ENCODE measurements at places on chromosomes 7 and 10.

DNA sequence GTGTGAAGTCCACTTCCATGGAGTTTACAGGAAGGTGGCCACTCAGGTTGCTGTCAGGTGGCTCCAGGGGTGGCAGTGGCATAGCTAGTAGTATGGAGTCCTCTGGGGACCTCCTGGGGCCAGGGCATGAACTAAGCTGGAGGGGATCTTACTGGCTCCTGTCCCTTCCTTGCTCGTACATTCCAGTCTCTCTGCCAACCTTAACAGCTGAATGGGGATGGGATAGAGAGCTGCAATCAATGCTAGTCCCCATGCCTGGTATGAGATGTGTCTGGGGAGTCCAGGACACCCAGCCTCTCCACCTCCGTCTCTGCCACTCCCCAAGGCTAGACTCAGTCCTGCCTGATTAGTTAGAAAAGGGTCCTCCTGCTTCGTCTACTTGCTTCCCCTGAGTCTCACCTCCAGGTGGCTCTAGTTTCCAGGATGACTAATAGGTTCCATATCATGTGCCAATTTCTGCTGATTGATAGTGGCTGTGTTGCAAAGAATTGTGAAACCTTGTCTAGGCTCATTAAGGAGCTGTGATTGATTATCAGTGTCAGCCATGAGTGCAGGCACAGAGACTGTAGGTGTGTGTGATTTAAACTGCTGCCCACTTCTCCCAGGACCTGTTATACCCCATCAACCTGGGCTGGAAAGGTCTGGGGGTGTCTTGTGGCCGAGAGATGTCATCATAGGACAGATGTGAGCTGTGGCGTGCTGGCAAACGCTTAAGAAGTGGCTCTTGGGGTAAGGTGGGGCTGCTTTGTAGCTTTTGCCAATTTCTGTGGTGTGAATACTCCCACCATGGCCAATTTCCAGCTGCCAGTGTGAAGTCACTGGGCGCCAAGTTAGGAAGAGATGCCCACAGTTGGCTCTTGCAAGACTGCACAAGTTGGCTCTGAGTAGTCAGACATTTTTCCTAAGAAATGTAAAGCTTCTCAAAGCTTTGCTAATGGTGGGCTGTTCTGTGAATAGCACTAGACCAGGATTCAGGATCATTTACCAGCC, 59.8 kb downstream of the COL13A1 start:
- no peak for DNase-seq

GRCh38 chr10:103455235-103455634, 3.1 kb upstream of the CALHM2 start:
- DNase-seq = no peak

- DNase-seq = no peak
These were observed 323.8 kb downstream of the EXOC4 start for GRCh38 chr7:133576612-133577168.

DNA sequence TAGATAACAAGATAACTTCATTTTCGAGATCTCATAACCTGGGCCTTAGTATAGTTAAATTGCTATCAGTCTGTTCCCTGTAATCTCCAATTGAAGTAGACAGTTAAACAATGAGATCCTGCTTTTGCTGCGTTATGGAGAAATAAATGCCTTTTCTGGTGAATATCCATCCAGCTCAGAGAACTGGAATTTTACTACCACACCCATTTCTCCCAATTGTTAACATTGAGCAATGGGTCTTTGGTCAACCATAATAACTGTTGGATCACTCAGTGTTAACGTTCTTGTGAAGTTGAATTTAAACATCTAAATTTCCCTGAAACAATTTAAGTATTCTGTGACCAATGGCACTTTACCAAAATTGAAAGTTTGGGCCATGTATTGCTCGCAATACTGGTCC, 3.0 kb downstream of the CALU start:
- no peak for DNase-seq

GRCh38 chr10:119189811-119190282, 11.2 kb upstream of the PRDX3 start:
- no peak for DNase-seq

DNA sequence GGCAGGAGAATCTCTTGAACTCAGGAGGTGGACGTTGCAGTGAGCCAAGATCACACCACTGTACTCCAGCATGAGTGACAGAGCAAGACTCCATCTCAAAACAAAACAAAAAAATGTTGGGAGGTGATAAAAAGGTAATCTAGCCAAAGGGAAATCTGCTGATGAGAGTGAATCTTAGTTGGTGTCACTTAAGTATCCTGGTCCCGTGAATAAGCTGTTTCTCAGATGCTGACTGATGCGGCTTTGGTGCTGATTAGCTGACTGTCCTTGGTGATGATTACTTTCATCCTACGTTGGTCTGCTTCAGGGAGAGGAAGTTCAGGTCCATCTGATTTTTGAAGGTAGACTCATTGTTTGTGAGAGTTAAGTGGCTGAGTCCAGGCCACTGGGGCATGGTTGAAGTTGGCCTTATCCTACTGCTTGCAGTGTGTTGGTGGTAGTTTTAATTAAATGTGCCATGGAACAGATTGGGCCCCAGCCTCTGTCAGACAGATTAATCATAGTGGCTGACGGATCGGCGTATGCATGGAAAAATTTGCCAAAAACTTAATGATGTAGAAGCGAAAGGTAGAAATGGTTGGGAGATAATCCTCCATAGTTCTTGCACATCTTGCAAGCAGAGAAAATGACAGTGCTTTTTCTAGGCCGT, 17.4 kb upstream of the TMEM236 start:
- no peak for DNase-seq

DNA sequence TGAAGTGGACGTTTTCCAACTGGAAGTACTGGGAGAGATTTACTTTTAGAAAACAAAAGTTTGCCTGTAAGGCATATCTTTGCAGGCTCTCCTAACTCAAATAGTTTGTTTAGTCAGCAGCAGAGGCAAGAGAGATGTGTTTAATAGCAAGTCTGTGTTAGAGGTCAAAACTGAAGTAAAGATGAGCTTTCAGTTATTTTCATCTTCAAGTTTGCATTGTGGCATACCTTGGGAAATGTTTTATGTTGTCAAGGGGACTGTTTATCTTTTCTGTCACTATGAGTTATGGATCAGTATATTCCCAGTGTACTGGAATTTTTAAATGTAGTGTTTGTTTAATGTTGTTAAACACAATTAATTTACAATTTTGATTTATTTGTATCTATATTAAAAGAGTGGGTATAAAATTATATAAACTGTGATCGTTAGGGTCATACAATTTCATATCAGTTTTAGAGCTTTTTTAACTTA, 169.7 kb upstream of the PPP1R3A start:
- no peak for DNase-seq

- DNase-seq = no peak
These were observed 12.5 kb downstream of the ADRA2A start for GRCh38 chr10:111089293-111089692.

- no peak for DNase-seq
These were observed 6.3 kb downstream of the CALN1 start for GRCh38 chr7:72405871-72406270.

DNA sequence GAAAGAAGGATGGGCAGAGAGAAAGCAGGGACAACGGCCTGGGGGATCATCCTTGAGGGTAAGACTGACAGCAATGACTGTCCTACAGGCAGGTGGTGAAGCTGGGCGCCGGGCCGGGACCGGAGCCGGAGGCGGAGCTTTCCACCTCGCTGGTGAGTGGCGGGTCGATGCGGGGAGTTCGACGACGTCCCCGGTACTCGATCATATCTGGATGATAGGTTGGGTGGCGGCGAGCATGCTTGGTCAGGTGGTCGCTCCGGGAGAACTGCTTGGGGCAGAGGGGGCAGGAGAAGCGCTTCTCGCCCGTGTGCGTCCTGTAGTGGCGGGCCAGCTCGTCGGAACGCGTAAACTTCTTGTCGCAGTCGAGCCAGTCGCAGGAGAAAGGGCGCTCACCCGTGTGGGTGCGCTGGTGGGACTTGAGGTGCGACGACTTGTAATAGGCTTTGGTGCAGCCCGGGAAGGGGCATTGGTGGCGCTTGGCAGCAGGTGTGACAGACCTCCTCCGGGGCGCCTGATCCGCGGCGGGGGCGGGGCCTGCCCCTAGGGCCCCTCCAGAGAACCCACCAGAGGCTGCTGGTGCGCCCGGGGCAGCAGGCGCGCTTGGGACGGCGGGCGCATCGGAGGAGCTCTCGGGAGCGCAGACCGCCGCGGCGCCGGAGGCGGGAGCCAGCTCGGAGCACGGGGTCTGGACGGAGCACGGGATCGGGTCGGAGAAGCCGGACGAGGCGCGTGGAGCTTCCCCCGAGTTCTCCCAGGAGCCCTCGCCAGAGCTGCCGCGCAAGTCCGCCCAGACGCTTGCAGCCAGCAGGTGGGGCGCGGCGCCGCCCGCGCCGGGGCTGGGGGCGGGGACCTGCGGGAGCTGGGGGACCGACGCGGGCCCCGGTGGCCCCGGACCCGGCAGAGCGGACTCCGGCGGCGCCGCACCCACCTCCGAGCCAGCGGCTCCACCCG, 752 bp downstream of the KLF14 start:
- peak; percentile 5 for DNase-seq

DNA sequence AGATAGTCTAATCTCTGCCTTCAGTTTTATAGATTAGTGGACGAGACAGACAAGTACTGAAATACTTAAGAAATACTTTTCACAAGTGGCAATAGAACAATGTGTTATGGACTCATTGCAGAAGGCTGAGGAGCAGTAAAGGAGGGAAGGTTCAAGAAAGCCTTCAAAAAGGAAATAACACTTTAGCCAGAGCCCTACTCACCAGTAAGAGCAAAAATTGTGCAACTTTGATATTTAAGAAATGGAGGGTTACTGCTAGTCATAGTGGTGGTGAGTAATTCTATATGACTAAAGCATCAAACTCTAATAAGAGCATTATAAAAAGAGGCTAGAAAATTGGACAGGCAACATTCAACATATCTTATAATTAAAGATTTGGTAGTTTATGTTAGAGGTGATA, 28.8 kb downstream of the PTPN12 start:
- DNase-seq = no peak

GRCh38 chr7:141228482-141228881, 154.6 kb downstream of the TMEM178B start:
- DNase-seq = no peak

- no peak for DNase-seq
These were observed 69.0 kb downstream of the CREB5 start for GRCh38 chr7:28481091-28481926.

DNA sequence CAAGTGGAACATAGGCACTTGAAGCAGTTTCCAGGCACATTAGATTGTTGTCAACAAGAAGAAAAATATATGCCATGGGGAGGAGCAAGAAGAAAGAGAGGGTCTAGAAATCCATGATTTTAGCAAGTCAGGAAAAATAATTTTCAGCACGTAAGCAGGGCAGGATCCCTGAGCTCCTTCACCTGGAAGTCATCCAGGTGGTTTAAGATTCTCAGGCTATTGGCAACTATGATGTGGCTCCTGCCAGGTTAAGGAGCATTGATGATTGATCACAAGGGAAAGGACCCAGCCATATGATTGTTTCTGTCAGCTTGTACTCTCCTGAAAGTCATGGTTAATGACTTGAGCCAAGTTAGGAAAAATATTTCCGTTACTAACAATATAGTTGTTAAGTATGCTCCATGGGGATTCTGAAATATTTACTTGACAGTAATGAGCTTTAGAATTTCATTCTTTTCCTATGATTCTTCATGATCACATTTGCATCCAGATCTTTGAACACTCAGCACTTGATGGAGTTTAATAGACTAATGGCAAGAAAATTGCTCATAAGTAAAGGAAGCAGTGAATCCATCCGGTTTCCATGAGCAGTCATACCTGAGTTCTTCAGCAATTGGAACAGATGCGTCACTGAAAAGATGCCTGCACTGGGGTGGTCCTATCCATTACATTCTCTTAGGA, 209.1 kb downstream of the BICC1 start:
- no peak for DNase-seq

DNA sequence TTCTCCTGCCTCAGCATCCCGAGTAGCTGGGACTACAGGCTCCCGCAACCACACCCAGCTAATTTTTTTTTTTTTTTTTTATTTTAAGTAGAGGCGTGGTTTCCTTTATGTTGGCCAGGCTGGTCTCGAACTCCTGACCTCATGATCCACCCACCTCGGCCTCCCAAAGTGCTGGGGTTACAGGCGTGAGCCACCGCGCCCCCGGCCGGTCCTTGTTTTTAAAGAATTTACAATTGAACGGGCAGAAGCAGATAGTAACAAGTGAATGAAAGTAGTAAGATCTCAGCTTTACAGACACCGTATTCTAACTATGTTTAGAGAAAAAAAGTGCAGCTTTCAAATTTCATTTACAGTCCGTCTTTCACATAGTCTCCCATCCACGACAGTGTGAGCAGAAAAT, 112.5 kb upstream of the VWC2 start:
- no peak for DNase-seq

DNA sequence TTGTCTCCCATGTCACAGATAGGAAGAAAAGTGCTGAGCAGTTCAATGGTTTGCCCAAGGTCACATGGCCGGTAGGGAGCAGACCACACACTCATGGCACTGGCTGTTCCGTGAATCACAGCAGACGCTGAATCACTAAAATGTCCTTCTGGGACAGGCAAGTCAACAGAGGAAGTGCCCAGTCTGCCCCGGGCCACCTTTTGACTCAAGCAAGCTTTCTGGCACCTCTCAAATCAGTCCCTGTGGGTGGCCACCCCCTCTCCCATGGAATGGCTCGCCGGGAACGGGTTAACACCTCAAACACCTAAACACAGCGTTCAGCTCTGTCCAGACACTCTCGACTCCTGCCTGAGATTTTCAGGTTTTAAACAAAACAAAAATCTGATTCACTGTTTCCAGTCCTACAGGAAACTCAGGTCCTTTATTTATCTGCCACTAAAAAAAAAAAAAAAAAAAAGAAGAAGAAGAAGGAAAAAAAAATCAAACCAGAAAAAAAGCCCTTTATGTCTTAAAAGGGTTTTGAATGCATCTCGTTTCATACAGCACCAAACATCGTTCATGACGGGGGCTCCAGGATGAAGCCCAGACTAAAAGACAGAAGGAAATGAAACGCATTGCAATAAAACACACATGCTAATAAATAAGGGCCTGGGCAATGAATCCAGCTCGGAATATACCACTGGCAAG, 15.5 kb downstream of the CARD11 start:
- no peak for DNase-seq

- no peak for DNase-seq
These were observed 982.0 kb downstream of the SORCS1 start for GRCh38 chr10:106182542-106182941.

GRCh38 chr7:148434181-148434757, 156.3 kb upstream of the C7orf33 start:
- no peak for DNase-seq

- DNase-seq = no peak
These were observed 8.6 kb upstream of the ZNF713 start for GRCh38 chr7:55878691-55879090.

DNA sequence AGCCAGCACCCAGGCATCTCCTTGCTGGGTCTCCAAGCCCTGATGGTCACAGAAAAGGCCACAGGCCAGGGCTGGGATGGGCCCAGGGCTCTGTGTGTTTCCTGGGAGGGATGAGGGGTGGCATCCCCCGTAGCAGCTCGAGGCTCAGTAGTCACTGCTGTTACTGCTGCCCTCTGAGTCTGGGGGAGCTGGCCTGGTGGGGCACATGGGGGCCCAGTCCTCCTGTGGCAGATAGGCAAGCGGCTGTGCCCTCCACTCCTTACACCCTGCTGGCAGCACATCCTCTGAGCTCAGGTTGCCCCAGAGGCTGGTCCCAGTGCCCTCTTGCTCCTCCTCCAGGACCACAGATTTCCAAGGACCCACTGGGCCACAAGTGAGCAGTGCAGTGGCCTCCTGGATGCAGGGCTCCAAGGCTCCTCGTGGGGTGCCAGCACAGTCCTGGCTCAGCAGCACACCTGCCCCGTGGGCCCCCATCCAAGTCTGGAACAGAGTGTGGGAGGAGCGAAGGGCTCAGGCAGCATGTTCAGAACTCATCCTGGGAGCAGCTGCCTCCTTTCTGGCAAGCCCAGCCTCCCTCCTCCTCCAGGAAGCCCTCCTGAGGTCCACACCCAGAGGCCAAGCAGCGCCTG, 31.5 kb upstream of the TUBB8 start:
- DNase-seq = no peak

GRCh38 chr7:1106063-1106792, 18.3 kb downstream of the GPER1 start:
- no peak for DNase-seq
